ENCODE measurements at places on chromosomes 3 and 15.

DNA sequence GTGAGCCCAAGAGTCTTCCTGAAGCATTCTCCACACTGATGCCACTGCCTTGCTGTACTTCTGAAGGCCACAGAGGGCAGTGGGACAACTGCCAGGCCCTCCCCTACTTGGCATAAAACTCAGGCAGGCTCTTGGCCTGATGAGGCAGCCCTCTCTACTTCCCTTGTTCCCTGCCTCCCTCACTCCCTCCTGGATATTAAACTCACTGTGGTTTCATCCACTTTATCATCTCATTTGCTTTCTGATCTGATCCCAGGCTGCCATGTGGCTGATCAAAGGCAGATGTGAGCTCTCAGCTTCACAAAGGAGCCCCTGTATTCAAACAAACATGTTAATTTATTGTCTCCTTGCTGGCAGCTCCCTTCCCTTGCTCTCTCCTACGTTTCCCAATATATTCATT, 533.5 kb downstream of the IGSF11 start:
- DNase-seq: no peak

DNA sequence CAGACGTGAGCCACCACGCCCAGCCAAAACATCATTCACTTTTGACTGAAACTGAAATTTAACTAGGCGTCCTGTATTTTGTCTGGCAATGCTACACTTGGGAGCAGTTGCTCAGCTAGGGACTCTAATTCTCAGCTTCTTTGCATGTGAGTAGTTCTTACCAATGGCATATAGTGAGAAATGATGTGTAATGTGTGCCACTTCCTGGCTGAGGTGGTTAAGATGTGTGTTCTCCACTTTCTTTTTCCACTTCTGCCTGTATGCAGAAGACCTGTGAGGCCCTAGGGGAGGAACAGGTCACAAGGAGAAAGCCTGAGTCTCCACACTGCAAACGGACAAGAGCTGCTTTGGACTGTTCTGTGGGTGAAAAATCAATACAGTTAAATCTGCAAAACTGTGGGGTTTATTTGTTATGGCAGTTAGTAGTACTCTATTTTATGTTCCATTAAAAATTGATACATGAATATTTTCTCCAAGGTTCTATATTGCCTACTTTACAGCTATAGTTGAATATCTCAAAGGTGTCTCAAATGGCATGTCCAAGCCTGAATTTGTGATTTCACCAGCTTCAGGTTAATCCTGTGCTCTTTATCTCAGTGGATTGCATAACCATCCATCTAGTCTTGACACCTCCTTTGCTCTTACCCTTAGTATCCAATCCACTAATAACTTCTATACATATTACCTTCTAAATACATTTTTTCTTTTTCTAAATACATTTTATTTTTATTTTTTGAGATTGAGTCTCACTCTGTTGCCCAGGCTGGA, 59.3 kb downstream of the NR1D2 start:
- DNase-seq: no peak

- no peak for DNase-seq
Observed at GRCh38 chr3:125186261-125186787, 26.2 kb downstream of the SLC12A8 start.

- DNase-seq: no peak
Observed at GRCh38 chr3:43048470-43048869, 57.4 kb downstream of the POMGNT2 start.

- no peak for DNase-seq
Observed at GRCh38 chr3:144282313-144282712, 310.7 kb downstream of the DIPK2A start.

GRCh38 chr15:90871716-90872485, 3.5 kb downstream of the FURIN start:
- no peak for DNase-seq

DNA sequence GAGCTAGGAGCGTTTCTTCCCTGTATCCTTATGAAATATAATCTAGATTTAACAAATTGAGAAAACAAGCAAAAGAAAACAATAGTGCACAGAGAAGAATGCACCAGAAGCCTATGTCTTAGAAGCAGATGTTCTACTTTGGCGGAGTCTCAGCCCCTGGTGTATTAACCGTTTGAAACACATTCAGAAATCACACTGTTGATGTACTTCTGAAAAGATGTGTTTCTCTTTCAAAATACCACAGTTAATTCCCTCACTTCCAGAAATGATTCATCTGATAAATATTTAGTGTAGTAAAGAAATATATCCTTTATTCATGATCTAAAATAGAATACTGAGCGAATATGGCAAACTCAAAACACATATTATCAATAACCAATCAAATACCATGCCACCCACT, 77.7 kb downstream of the CBLB start:
- DNase-seq: no peak

DNA sequence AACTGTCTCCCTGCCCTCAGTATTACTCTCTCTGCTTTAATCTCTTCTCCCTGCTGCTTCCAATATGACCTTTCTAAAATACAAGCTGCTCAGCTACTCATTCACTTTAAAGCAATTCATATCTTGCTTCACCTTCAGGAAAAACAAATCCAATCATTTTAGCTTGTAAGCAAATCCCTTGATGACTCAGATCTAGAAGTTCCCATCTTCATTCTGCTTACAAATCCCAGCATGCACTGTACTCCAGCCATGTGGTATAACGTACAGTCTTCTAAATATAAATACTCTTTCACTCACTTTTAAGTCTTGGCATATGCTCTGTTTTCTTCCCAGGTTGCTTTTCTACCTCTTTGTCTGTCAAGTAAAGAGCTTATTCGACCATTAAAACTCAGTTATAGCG, 1009.1 kb upstream of the SEMA6D start:
- no peak for DNase-seq

GRCh38 chr3:51997935-51998596, 2.4 kb upstream of the RPL29 start:
- no peak for DNase-seq

- no peak for DNase-seq
Observed at GRCh38 chr15:30929064-30929669, 25.5 kb downstream of the FAN1 start.

- DNase-seq: no peak
Observed at GRCh38 chr3:125050488-125051090, 5.2 kb downstream of the HEG1 start.

GRCh38 chr15:55942332-55942731, 51.1 kb downstream of the NEDD4 start:
- no peak for DNase-seq

- DNase-seq: peak; percentile 12
Observed at GRCh38 chr3:63912768-63913588, 795 bp upstream of the SCAANT1 start.

GRCh38 chr15:79035111-79035601, 55.4 kb downstream of the RASGRF1 start:
- peak; percentile 18 for DNase-seq

DNA sequence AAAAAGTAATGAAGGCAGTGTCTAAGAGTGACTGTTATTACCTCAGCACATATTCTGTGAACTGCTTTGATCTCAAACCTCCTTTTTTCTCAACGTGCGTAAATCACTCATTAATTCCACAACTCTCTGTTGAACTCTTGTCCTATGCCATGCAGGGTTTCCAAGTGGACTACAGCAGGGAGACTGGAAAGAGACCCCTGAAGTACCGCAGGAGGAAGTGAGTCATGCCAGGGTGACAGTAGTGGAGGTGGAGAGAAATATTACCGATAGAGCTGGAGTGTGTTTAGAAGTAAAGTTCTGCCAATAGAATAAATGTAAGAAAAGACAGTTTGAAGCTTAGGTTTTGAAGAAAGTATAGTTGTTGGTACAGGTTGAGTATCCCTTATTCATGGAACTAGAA, 908.9 kb downstream of the ROBO1 start:
- no peak for DNase-seq

DNA sequence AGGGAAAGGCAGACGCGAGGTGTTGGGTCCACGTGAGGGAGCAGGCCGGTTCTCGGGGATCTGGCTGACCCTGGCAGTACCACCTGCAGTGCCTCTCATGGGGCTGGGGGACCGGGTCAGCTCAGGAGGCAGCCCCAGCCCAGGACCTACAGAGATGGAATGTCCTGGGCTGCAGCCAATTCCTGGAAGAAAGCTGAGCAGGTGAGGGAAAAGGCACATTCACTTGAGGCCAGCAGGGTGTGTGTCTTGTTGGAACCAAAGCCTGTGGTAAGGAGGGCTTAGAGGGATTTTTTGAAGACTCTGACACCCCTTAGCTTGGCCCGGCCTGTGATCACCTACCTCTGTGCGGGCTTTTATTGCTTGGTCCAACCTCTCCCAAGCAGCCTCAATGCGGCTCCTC, 15.8 kb downstream of the PLA2G4B start:
- no peak for DNase-seq

DNA sequence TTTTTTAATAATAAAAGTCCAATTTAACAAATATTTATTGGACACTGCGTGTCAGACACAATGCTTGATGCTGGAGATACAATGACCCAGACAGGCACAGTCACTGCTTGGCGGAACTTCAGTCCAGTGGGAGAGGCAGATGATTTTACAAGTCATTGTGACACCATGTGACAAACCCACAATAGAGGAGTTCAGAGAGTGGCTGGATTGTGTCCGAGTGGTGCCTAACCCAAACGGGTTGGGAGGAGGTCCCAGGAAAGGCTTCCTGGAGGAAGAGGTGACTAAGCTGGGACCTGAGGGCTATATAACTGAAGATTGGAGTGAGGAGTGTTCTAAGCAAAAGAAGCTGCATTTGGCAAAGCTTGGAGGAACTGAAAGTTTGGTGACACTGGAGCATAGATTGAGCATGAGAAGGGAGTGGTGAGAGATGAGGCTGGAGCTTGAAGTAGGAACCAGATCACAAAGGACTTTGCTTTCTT, 41.4 kb downstream of the CRTC3 start:
- no peak for DNase-seq

DNA sequence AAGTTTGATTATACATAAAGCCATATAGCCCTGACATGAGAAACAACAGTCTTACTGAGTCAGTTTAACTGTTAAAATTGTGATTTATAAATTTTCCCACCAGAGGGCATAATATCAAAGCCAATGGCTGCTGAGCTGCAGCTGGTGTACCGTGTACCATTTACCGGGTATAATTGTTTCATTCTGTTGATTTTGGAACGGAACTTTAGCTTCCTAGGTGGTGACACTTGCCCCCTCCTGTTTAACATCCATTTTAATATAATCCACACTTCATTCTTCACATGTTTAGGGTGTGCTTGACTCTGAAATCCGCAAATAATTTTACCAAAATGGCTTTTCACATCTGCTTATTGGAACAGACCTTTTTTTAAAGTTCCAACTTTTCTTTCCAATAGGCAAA, 72.8 kb downstream of the SLC9A9 start:
- DNase-seq: peak; percentile 4

- no peak for DNase-seq
Observed at GRCh38 chr3:27324686-27325085, 44.5 kb downstream of the NEK10 start.

DNA sequence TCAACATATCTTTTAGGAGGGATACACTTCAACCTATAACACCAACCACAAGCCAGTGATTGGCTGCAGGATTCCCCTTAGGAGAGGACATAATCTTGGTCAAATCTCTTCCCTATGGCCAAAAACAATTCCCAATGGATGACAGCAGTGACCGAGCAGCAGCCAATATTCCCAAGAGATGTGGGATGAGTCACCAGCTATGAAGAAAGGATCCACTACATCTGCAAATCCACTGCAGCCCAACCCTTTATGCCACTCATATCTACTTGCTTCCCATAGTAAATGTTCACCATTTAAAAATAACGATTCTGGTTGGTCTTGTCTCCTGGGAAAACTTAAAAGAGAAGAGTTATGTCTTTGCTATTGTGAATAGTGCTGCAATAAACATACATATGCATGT, 4.5 kb upstream of the IQCF5 start:
- DNase-seq: no peak

- DNase-seq: no peak
Observed at GRCh38 chr3:111802700-111803099, 56.4 kb upstream of the PHLDB2 start.

- no peak for DNase-seq
Observed at GRCh38 chr15:55673287-55673686, 69.7 kb downstream of the PRTG start.

Data from kidney epithelial cell (primary cell).